Stimulated activated CD4-positive, alpha-beta T cell treated with anti-CD3 and anti-CD28 coated beads, TNF-alpha, amount 100 ng/mL, for 1 hour (primary cell): ENCODE measurements at places on chromosomes 5 and 9.

GRCh38 chr5:81825237-81825636, 74.3 kb upstream of the SSBP2 start:
- no peak for DNase-seq

- no peak for DNase-seq
Observed at GRCh38 chr9:101632611-101633010, 37.8 kb upstream of the PPP3R2 start.

DNA sequence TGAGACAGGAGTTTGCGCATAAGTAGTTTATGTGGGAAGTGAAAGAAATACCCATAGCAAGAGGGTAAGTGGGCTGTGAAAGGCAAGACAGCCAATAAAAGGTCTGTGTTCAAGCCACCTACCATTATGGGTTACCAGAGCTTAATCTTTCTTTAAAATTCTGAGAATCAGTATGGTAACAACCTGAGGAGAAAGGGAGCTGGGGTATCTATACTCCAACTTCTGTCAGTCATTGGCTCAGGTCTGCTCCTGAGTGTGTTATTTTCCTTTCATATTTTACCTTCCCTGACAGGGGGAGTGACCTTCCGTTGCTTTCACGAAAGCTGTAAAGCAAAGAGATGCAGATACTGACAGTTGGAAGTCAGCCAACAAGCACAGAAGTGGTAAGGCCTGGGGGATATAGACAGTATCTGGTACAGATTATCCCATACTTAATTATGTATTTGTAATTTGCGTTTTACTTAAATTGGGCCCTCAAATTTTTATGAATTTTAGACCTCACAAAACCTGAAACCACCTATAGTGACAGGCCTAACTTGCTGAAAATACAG, 233.4 kb downstream of the RAB3C start:
- DNase-seq = no peak

GRCh38 chr5:61805101-61805500, 473.0 kb downstream of the ZSWIM6 start:
- no peak for DNase-seq

DNA sequence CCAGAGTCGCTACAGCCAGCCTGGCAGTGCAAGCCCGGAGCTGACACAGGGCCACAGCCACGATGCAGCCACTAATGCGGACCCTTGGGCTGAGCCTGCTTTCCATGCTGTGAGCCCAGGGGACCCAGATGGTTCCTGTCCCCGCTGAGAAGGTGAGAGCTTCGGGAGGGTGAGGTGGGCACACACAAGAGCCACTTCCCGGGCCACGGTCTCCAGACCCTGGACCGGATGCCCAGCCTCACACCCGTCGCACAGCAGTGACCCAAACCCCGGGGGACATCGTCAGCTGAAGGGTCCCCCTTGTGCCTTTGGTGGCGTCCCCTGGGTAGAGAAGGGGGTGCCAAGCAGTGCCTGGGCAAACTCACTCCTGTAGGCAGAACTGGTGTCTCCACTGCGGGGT, 13.4 kb downstream of the PAEP start:
- no peak for DNase-seq

- DNase-seq = no peak
Observed at GRCh38 chr9:120863833-120864232, 13.2 kb downstream of the PHF19 start.

- DNase-seq = no peak
Observed at GRCh38 chr9:114185570-114186490, 30.5 kb downstream of the COL27A1 start.

DNA sequence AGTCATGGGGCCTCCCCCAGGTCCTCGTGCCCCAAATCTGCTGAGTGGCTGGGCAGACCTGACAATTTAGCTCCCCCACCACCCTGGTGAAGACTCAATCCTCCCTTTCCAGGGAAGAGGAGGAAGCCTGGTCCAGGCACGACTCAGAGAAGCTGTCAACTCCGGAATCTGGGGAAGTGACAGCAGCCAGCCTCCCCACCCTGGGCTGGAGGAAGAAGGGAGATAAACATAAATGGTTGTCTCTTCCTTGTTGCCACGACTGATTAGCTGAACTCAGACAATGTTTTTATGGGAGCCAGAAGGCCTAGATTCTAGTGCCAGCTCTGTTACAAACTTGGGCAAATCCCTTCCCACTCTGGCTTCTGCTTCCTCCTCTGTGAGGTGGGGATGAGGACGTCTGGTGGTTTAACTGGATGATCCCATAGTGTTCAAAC, 15.4 kb downstream of the CCDC69 start:
- no peak for DNase-seq

DNA sequence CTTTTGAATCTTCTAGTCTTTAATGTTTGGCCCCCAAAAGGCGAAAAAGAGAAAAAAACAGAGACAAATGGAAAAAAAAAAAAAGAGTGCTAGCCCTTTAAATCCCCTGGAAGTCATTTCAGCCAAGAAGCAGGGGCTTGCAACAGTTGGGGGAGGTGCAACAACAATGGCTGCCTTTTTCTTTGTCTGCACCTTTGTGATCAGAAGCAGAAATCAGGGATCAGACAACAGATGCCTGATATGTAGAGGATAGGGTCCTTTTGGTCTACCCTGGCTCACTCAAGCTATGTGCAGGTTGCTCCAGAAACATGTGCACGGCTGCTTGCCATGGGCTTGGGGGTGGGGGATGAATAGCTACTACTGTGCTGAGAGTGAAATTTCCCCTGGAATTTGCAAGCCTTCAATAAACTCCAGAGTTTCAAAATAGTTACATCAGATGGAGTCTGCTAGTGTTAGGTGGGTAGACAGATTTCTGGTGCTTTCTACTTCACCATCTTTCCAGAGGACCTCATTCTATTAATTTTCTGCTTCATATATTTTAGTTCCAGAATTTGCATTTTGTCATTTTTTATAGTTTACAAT, 150.9 kb downstream of the FGF18 start:
- DNase-seq = no peak

DNA sequence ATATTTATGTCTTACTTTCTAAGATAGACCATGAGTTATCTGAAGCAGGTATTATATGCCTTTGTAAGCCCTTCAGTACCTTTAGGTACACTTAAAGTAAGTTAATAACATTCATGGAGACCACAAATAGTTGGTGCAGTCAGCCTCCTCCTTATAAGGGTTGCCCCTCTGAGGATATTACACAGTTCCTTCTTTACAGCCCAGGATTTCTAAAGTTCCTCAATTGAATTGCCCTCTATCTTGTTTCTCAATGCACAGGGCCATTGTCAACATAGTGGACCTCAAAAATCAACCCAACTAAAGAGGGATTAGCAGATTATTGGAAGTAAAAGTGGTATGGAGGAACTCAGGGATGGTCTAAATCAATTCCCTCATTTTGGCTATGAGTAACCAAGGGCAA, 50.3 kb downstream of the HMHB1 start:
- no peak for DNase-seq

DNA sequence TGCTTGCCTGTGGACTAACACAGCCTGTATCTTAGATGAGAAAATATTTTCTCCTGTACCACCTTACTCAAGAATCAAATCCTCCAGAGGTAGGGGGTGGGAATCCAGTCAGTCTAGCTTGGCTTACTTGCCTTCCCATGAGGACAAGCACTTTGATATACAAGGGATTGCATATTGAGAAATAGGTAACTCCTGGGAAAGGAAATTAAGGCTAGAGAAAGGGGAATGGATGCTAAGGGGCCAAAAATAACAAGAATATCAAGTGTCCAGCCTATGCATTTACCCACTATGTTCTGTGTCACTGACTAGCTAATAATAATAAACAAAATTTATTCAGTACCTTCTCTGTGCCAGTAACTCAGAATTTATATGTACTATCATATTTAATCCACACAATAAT, 21.4 kb upstream of the SNX2 start:
- DNase-seq = no peak

DNA sequence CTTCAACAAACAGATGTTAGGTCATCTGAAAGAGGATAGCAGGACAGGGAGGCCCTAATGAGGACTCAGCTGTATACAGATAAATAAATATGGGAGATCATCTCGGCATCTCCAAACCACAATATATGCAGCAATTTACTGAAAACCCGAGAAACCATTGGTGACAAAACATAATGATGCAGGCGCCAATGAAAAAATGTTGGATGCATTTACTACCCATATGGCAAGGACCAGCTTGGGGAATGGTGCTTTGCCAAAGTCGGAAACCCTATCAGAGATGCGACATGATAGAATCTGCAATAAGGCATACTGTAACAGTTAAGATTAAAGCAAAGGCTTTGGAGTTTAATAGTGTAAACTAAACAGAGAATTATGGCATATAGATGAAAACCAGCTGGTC, 92.0 kb downstream of the SNCAIP start:
- no peak for DNase-seq

DNA sequence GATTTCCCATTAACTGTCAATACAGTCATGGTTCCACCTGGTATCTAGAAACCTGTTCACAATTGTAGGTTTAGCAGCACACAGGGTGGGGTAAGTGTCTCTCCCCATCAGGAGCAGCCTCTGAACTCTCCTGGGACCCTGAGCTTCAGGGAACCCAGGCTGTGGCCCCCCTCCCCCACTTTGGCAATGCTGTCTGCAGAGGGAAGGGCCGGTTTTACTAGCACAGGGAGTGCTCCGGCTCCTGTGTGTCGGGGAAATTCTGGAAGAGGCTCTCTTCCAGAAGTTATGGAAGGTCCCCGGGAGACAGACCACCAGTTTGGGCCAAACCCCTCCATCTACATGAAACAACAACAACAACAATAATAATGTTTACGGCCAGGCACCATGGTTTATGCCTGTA, 9.9 kb downstream of the DAB2IP start:
- DNase-seq = no peak

DNA sequence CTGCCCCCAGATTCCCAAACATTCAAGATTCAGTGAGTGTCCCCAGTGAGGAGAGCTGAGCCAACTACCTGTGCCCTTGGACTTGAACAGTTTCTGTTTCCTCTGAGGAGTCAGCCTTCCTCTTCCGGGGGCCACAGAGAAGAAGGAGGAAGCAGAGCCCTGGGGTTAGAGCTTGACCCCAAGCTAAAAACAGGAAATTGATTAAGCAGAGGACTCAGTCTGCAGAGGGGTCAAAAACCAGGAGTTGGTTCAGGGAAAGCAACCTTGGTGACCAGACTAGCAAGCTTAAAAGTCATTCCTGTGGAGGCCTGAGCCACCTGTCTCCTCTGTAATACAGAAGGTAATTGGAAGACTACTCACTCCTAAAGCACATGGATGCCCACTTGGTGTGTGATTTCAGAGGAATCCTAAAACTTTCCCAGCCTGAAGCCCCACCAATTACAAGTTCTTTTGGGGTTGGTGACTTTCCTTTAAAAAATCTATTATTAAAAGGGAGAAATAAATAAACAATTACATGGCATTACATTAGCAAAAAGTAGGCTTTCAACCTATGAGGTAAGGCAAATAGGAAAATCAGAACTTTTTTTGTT, 64.2 kb upstream of the SELENOP start:
- DNase-seq = no peak

DNA sequence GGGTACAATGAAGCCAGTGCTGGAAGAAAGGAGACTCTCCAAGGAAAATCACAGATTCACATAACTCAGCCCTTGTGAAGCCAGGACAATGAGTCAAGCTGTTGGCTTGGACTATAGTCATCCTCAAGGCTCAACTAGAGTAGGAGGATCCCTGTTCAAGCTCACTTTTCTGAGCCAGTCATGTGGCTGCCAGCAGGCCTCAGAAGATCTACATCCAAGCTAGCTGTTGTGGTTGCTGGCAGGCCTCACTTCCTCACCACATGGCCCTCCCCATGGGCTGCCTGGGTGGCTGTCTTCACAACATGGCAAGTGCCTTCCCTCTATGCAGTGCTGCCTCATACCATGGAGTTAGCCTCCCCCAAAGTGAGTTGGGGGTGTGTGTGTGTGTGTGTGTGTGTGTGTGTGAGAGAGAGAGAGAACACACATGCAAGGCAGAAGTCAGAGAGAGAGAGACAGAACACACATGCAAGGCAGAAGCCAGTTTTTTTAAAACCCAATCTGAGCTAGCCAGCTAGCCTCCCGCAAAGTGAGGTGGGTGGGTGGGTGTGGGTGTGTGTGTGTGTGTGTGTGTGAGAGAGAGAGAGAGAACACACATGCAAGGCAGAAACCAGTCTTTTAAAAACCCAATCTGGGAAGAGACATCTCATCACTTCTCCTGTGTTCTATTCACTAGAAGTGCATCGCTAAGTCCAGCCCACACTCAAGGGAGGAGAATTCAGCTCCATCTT, 17.1 kb downstream of the SCAI start:
- DNase-seq = peak; percentile 36

GRCh38 chr5:17183831-17184230, 33.6 kb upstream of the BASP1 start:
- no peak for DNase-seq

DNA sequence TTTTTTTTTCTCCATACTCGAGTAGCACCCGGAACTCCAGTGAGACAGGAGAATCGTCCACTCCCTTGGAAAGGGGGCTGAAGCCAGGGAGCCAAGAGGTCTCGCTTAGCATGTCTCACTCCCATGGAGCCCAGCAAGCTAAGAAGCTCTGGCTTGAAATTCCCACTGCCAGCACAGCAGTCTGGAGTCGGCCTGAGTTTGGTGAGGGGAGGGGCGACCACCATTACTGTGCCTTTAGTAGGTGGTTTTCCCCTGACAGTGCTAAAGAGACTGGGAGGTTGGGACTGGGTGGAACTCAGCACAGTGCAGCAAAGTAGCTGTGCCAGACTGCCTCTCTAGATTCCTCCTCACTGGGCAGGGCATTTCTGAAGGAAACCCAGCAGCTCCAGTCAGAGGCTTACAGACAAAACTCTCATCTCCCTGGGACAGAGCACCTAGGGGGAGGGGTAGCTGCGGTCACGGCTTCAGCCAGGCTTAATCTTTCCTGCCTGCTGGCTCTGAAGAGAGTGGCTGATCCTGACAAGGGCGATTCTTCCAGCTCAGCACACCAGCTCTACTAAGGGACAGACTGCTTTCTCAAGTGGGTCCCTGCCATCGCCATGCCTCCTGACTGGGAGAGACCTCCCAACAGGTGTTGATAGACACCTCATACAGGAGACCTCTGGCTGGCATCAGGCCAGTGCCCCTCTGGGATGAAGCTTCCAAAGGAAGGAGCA, 414.5 kb upstream of the ZNF608 start:
- DNase-seq = no peak

GRCh38 chr5:68071736-68072135, 143.8 kb upstream of the PIK3R1 start:
- DNase-seq = no peak

DNA sequence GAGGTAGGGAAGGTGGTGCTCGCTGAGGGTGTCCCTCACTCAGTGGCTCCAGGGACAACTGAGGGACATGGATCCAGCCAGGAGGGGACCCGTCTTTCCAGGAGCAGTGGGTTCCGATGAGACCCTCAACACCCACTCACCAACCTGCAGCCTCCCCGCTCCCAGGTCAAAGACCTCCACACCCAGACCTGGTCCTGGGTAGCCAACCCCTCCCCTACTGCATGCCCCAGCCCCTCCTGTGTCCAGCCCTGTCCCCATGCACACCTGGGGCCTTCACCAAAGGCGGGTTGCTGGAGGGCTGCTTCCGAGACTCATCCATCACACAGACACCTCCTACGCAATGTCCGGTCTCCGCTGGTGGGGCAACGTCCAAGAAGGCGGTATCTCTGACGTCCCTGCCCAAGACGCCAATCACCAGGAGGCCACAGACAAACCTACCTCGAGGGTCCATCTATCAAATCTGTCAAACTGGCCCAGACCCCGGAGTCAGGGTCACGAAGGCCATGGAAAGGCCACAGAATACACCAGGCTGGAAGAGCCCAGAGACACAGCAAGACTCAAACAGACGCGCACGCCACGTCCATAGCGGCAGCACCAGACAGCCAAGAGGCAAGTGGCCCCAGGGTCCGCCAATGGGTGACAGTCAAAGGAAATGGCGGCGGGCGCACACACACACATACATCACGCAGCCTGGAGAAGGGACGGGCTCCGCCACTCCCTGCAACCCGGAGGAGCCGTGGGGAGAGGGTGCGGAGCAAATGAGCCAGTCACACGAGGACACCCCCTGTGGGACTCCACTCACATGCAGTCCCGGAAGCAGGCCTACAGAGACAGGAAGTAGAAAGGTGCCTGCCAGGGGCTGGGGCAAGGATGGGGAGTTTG, 10.8 kb downstream of the NACC2 start:
- no peak for DNase-seq
